Dermis blood vessel endothelial cell (primary cell): ENCODE measurements at places on chromosomes 1 and 21. TPM values are rescaled to one million over a fixed set of nuclear protein-coding genes. Genes with fewer than 3 reads are reported as not detected.

The ACBD6 gene
- 48.8 and 52.6 TPM in 2 replicates for total RNA-seq

The MATN1 gene
- 0.17 TPM in 1 of 2 replicates, not detected in the other for total RNA-seq

The FAM72B gene
- total RNA-seq = 1.0 and 3.4 TPM in 2 replicates

The LENEP gene
- total RNA-seq = not detected in 2 replicates

The ESPN gene
- 0.60 and 0.68 TPM in 2 replicates for total RNA-seq

The GJA9 gene
- not detected in 2 replicates for total RNA-seq

The ECE1 gene
- total RNA-seq = 223 and 442 TPM in 2 replicates
